ENCODE measurements at places on chromosomes 7 and 10.

- DNase-seq, result no peak
Measured at GRCh38 chr7:96430356-96430755, 108.5 kb upstream of the SLC25A13 start.

GRCh38 chr10:125155101-125155500, 5.3 kb downstream of the CTBP2 start:
- DNase-seq, result no peak

GRCh38 chr10:127524229-127524628, 24.9 kb upstream of the NPS start:
- no peak for DNase-seq

- DNase-seq, result no peak
Measured at GRCh38 chr10:109769966-109770365, 153.3 kb downstream of the XPNPEP1 start.

DNA sequence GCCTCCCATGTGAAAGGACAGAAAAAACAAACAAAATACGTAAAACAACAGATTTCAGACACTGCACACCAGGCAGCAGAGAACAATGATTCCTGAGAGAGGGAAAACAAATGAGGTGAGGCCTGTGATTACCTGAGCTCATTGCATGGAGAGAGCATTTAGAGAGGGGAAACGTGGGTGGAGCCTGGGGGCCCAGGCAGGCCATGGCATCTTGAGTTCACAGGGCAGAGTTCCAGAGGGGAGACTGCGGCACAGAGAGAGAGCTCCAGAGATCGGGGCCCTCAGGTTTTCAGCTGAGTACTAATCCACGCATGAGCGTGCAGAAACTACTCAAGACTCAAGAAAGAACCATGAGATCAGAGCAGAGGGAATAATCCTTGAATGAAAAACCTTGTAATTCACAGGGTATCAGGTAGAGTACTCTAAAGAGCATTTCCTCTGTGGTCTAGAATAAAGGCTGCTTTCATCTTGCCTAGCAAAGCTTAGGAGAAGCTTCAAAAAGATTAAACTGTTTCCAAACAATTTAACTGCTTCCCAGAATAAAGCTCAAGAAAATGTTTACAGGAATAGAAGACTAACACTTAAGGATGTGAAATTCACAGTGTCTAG, 46.6 kb upstream of the ARHGAP12 start:
- DNase-seq, result no peak
